ENCODE measurements at places on chromosomes 12 and 14.

DNA sequence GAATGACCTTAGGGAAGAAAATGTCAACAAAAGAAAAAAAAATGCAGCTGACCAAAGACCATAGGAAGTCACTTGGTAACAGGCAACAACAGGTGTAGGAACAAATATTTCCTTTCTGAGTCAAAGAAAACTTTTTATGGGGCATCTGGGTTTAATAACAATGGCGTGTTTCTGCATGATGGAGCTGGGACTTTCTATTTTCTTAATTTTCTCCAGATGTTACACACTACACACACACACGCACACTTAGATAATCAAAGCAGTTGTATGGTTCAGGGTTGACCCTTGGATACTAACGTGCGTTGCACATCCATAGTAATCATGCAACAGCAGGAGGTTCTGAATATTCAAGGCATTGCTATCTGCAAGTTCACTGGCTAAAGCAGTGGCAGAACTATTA, 47.9 kb upstream of the NTF3 start:
- DNase-seq: no peak

GRCh38 chr14:89252887-89253532, 164.0 kb downstream of the FOXN3 start:
- DNase-seq: peak; percentile 19

GRCh38 chr12:96047229-96048211, 12.1 kb upstream of the LTA4H start:
- peak; percentile 84 for DNase-seq

DNA sequence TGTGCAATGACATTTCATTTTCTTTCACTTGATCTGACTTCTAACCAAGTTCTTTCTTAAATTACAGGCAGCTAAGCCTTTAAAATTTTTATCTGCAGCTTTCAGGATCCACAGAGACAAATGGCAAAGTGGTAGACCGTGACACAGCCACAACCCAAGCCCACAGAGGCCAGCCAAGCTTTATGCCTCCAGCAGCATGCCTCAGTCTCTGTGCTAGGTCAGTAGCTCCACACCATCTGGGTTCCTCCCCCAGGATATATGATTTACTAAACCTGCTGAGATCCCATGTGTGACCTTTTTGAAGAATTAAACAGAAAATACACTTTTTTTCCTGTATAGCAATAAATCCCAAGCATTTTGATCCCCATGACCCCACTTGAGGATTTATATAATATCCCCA, 290.4 kb upstream of the CAND1 start:
- DNase-seq: no peak

- no peak for DNase-seq
Measured at GRCh38 chr14:20515846-20516245, 10.5 kb downstream of the RNASE10 start.

DNA sequence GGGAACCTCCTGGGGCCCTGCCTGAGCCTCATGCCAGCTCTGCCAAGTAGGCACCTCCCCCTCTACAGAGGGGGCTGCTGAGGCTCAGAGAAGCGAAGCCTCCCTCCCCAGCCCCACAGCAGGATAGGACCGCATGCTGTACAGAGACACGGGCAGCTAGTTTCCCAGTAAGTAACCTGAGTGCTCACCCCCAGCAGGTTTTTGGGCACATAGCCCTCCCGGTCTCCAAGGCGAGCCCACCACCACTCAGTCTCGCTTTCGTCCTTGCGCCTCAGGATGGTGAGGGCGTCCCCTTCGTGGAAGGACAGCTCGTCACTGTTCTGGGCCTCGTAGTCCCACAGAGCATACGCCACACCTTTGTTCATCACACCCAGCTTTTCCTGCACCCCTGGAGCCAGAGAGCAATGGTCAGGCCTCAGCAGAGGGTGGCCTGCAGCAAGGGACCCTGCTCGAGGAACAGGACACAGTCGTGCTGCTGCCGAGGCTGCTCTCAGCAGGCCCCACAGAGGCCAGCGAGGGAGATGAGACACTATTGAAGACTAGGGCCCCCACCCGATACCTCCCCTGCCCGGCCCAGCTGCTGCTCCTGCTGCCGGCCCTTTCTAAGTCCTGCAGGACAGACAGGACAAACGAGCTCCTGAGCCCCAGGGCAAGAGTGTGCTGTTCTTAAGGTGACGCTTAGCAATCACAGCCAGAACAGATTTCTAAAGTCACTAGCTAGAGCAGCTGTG, 20.4 kb downstream of the ZFYVE21 start:
- no peak for DNase-seq

GRCh38 chr14:68380329-68380741, 412.5 kb downstream of the ZFP36L1 start:
- no peak for DNase-seq

GRCh38 chr12:18823461-18823860, 85.5 kb downstream of the CAPZA3 start:
- DNase-seq: no peak

GRCh38 chr14:105126981-105127329, 41.6 kb downstream of the JAG2 start:
- no peak for DNase-seq

- DNase-seq: no peak
Measured at GRCh38 chr12:121495746-121496145, 85.1 kb downstream of the KDM2B start.

GRCh38 chr14:28769276-28769880, 2.8 kb downstream of the FOXG1 start:
- no peak for DNase-seq

DNA sequence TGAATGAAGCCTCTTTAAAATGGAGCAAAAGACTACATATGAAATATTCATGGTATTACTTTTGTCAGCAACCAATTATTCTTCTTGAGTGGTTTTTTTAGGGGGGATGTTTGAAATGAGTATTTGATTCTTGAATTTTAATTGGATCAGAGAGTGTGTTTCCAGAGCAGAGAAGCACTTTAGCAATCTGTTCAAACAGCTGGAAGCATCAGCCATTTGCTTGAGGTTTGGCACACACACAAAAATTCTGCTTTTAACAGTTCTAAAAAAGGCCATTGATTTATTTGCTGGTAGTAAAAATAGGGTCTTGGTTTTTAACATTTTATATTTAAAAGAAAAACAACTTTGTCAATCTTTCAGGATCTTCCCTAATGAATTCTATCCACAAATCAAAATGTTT, 292.7 kb downstream of the LRFN5 start:
- DNase-seq: peak; percentile 41

GRCh38 chr14:68482772-68483395, 310.0 kb downstream of the ZFP36L1 start:
- no peak for DNase-seq

DNA sequence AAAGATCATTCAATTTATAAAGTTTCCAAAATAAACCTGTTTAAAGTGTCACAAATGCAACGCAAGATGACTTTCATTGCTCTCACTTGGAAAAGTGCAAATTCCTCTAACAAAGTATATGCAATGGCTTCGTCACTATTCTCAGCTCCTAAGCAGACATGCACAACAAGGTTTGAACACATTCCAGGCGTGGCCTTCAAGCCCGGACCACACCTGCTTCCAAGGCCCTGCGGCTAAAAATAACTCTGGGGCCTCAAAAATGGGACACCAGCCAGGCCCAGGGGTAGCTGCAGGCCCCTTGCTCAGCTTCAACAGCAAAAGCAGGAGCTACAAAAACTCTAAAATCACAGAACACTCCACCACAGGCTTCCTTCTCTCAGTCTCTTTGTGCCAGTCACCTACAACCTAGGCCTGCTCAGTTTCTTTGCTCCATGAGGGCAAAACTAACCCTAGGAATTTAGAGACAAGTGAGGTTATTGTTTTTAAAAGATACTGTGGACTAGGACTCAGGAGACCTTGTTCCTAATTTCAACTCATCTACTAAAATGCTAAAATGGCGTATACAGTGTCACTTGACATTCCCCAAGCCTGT, 29.3 kb downstream of the DUSP16 start:
- no peak for DNase-seq

- DNase-seq: no peak
Measured at GRCh38 chr14:76293923-76294322, 82.0 kb upstream of the ESRRB start.

DNA sequence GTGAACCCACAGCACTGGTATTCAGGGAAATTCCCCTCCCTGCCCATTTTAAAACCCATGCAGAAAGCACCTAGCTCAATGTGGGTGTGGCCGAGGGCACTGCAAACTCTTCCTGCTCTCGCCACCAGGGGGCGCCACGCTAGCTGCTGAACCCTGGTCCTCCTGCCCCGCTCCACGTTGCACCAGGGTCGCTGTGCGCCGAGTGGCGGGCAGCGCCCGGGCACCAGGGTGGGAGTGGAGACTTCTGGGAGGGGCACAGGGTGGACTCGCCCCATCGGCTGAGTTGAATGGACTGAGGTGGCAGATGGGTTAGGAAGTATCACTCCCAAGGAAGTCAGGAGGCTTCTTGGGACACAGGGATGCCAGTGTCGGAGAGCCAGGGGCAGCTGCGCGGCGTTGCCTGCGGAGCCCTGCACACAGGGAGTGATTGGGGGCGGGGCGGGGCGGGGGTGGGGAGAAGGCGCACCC, 48.1 kb upstream of the BCL11B start:
- peak; percentile 21 for DNase-seq

DNA sequence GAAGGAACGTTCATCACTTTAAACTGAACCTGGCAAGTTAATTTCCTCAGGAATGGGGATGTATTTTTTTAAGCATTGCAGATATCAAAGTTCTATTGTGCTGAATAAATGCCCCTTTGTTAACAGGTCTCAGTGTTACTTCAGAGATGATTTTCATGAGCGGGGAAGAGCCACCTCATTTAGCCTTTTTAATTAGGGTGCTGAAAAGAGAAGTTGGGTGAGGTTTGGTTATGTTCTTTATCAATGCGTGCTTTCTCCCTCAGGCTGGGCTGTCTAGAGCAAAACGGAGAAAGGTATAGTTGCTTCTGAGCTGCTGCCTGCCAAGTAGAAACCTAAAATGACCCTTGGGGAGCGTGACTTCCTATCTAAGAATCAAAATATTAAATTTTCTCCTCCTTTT, 8.0 kb upstream of the HIP1R start:
- DNase-seq: no peak

GRCh38 chr14:51901475-51902024, 41.1 kb downstream of the GNG2 start:
- no peak for DNase-seq

- no peak for DNase-seq
Measured at GRCh38 chr14:80780500-80780899, 161.0 kb downstream of the CEP128 start.

- DNase-seq: no peak
Measured at GRCh38 chr12:108373111-108373510, 34.0 kb upstream of the CMKLR1 start.

GRCh38 chr12:110995615-110996014, 75.2 kb upstream of the MYL2 start:
- no peak for DNase-seq

GRCh38 chr12:63396135-63396534, 245.1 kb upstream of the AVPR1A start:
- DNase-seq: no peak

DNA sequence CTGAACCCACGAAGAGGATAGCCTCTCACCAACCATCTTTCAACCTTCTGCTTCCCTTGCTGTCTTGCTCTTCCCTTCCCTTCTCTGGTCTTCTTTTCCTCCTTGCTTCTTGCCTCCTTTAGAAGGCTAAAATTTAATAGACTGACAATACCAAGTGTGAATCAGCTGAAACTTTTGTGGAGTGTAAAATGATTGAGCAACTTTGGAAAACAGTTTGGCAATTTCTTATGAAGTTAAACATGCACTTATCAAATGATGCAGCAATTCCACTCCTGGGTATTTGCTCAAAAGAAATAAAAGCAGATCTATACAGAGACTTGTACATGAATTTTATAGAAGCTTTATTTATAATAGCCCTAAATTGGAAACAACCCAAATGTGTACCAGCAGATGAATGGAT, 3.3 kb upstream of the KRT86 start:
- DNase-seq: peak; percentile 68

DNA sequence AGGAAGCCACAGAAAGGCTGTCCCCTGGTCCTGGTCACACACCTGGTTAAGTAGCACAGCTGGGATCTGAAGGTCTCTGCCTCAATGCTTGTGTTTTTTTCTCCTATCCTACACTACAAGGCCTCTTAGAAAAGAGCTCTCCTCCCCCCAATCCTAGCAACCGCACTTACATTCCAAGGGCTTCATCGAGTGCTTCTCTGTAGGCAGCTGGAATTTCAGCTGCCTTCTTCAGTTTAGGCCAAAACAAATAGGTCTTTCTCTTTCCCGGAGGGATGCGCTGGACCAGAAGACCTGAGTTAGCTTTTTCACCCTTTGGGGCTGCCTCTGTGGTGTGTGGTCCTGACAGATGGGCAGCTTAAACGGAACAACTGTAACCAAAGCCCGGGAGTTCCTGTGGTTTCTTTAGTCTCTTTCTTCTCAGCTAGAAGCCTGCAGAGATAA, 109.7 kb downstream of the GPATCH2L start:
- DNase-seq: peak; percentile 13

DNA sequence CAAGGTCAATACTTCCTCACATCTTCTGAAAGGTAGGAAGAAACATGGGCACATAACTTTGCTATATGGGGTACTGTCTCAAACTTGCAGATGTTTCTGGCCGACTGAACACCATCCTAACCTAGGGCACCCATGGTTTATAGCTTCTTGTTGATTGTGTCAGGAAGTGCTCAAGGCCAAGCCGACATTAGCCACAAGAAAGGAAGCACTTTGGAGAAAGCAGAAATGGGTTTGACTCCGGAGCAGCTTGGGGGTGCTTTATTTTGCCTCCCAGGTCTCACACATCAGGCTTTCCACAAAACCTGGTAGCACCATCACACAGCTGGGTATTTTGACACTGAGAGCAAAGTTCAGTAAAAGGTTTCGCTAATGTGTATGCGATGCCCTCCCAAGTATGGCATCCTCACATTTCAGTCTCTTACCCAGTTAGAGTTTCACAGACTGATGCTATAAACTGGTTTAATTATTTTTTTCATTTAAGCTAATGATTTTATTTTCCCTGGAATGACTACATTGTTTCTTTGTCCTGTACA, 25.2 kb upstream of the BHLHE41 start:
- DNase-seq: no peak

- DNase-seq: peak; percentile 4
Measured at GRCh38 chr12:80988986-80989385, 51.3 kb upstream of the LIN7A start.

DNA sequence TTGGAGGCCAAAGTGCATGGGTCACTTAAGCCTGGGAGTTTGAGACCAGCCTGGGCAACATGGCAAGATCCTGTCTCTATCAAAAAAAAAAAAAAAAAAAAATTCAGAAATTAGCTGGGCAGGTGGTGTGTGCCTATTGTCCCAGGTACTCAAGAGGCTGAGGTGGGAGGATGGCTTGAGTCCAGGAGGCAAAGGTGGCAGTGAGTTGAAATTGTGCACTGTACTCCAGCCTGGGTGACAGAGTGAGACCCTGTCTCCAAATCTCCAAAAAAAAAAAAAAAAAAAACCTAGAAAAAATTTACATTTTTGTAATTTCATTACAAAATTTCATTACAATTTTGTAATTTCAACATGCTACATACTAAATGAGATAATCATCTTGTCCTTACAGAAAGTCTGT, 42.7 kb downstream of the SYNE2 start:
- no peak for DNase-seq

GRCh38 chr12:119674560-119674959, 6.6 kb downstream of the PRKAB1 start:
- DNase-seq: no peak

- DNase-seq: no peak
Measured at GRCh38 chr12:108638997-108639822, 5.5 kb upstream of the SELPLG start.
